ENCODE measurements at places on chromosomes 2 and 18. TPM values are rescaled to one million over a fixed set of nuclear protein-coding genes. Genes with fewer than 3 reads are reported as not detected.

DNA sequence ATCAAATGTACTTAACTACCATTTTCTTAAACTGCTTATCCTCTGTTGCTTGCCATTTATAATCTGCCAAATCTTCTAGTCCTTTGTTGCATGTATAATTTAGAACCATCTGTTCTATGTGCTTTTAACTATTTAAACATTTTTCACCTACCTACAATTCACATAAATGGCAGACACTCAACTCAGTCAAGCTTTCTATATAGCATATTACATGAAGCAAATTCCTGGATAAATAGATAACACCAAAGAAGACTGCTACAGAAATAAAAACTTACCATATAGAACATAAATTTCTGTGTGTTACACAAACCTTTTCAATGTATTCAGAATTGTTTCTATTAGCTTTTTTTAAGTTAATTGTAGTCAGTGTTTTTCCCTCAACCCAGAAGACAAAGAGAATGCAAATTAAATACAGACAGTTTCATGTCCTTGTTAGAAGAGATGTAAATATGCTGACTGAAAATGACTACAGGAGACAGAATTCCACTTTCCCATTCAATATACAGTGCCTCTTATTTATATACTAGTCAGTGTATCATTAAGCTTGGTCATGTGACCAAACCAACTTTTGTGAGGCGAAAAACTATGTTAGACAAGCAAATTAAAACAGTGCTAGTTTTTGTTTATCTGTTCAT, 2.6 kb downstream of the BAZ2B start:
- peak; percentile 59 for DNase-seq

GRCh38 chr2:71746946-71747501, 293.7 kb downstream of the DYSF start:
- peak; percentile 65 for DNase-seq

Gene NT5DC4
- polyA plus RNA-seq: not detected

- DNase-seq: no peak
These were observed 53.0 kb downstream of the TCF4 start for GRCh38 chr18:55534996-55535395.

DNA sequence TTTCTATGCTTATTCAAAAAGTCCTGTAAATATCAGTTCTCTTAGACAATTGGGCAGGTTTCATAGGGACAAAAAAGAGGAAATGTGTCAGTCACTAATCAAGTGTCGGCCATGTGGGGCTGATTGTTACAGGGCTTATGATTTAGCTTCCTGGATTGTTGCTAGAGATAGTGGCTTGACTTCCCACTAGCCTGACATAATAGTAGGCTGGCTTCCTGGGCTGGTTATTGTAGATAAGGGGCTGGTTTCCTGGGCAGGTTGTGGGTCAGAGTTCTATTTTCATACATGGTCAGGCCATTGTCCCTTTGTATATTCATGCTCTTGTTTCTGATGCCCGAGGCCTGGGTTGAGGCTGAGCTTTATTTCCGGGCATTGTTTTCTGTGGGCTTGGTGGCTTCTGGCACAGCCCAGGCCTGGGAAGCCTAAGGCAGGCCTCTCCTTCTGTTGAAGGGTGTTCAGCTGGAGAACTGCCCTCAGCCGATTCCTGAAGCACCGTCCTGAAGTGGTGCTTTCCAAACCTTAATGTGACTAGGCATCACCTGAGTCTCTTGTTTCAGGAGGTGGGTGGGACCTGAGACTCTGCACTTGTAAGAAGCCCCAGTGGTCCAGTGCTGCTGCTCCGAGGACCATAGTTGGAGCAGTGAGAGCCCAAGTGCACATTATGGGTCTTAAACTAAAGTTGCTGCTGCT, 37.0 kb downstream of the CD8B2 start:
- DNase-seq: no peak

DNA sequence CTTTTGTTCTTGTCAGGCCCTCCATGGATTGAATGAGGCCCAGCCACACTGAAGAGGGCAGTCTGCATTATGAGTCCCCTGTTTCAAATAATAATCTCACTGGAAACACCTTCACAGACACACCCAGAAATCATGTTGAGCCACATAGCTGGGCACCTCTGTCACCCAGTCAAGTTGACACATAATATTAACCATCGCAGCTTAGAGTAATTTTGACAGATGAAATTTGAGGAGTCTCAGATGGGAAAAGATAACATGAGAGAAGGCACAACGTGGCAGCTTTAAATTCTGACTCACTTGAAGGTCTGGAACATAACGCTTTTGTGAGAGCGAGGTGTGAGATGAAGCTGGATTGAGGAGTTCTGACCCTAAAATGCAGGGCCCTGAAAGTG, 70.9 kb upstream of the TMEM87B start:
- DNase-seq: no peak

- DNase-seq: no peak
These were observed 113.3 kb downstream of the POLE4 start for GRCh38 chr2:75071766-75072165.

Gene CNGA3
- polyA plus RNA-seq: 15.2 TPM

DNA sequence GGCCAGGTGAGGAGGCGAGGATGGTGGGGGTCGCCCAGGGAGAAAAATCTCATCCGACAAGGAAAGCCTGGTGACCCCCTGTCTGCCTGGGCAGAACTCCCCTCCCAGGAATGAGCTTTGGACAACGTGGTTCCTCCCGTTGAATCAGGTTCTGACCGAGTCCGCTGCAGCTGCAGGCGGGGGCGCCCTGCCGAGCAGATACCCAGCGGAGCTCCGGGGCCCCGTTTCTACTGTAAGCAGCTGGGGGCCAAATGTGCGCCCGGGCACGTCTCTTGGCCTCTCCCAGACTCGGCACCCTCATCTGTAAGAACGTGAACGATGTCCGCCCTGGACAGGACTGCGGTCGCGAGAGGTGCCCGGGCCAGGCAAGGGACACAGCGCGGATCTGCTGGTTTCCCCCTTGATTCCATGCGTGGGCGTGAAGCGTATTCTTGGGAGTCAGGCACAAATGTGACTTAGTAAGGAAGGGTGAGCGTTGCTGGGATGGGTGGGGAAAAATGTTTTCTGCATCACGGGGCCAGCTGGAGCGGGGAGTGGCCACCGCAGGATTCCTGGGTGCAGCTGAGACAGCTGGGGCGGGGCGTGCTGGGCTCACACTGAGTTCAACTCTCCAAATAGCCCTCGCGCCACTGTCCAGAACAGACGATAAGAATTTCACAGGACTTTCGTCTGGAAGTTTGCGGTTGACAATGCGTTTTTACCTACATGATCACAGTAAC, 20.2 kb upstream of the TUBB6 start:
- no peak for DNase-seq

Gene SAG
- polyA plus RNA-seq: 0.51 TPM

- DNase-seq: no peak
These were observed 79.6 kb upstream of the RAB12 start for GRCh38 chr18:8529609-8530008.

Gene EVX2
- polyA plus RNA-seq: 0.74 TPM

DNA sequence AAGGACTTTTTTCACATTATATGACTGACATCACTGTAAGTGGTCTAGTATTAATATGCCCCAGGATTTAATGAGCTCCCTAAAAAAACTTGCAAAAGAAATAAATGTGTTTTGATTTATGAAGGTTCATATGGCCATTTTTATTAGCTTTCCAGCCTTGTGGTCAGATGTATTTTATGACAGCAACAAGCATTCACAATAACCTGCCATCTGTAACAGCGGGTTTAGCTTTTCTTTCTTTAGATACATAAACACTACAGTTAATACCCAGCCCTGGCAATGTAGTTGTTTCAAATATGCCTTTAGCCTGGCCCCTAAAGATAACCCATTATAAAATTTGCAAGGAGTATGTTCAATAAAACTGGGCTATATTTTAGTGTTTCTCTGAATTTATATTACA, 1063.8 kb downstream of the SOCS6 start:
- no peak for DNase-seq

DNA sequence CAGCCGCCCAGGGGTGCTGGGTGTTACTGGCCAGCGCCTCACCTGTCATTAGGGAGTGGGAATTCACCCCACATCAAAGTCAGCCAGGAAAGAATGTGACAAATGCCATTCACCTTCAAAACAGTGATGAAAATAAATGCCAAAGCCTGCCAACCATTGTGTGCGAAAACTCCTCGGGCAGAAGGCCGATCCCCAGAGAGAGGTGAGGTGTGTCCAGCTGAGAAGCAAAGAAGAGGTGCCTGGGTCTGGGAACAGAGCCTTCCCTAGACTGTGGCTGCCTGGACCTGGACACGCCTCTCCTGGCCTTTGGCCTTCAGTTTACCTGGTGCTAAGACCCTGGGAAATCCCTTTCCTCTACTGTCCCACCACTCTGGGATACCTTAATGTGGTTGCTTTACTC, 142.7 kb downstream of the CYP26B1 start:
- DNase-seq: no peak

GRCh38 chr2:151289972-151290866, 751 bp upstream of the NMI start:
- peak; percentile 2 for DNase-seq

DNA sequence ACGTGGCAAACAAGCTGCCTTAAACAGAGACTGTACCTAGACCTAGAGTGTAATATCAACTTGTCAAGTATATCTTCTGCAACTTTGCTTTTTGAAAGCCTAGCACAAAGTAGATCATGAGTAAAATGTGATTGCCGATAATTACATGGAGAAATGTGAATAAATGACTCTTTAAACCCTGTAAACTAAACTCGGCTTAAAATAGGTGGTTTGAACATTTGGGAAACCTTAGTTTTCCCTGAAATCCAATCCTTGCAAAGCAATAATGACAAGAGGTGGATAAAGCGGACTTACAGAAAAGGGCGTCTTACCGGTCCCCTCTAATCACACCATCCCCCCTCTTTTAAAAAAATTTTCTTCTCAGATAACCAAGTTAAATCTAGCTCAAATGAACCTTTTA, 549 bp upstream of the PSMD14 start:
- no peak for DNase-seq

Gene MERTK
- polyA plus RNA-seq: 16.8 TPM

GRCh38 chr2:239302808-239303557, 97.8 kb downstream of the HDAC4 start:
- DNase-seq: no peak

- DNase-seq: no peak
These were observed 174.4 kb downstream of the ALPK2 start for GRCh38 chr18:58454406-58455061.

Gene GATA6
- polyA plus RNA-seq: 0.29 TPM

Gene NYAP2
- 5.8 TPM for polyA plus RNA-seq

- no peak for DNase-seq
These were observed 48.3 kb upstream of the STK17B start for GRCh38 chr2:196219671-196220070.

Gene ALPI
- not detected for polyA plus RNA-seq

DNA sequence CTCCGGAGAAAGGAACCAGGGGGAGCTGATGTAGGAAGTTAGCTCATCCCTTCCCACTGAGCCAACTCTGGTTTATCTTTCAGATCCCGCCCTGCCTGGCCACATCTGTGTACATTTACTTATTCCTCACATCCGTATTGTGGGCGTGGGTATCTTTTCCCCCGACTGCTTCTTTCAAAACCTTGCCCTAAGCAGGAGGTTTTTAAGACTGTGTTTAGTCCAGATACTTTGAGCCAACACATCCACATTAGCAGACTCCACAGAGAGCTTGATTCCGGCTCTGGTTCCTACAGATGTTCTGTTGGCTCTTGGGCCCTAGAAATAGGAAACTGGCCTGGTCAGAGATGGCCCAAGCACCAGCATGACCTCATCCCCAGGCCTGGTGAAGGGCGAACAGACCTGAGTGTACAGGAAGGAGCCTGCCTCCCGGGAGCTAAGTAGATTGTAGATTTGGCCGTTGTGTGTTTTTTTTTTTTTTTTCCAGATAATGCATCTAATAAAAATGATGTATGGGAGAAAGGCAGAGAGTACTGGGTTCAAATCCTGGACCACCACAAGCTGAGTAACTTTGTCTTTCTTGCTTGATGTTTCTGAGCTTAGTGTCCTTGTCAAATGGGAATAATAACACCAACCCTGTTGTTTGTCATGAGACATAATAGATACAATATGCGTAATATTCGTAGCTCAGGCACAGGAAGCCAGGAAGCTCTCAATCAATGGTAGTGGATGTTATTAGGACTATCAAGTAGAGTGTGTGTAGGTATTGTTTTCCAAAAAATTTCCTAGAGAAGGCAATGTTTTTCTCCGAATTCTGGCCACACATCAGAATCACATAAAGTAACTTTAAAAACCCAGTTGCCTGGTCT, 92.3 kb downstream of the PRKCE start:
- no peak for DNase-seq
